ENCODE measurements at places on chromosomes 6 and 20.
A peak's percentile ranks its signal among the peaks of the same experiment; 100 is the strongest.

DNA sequence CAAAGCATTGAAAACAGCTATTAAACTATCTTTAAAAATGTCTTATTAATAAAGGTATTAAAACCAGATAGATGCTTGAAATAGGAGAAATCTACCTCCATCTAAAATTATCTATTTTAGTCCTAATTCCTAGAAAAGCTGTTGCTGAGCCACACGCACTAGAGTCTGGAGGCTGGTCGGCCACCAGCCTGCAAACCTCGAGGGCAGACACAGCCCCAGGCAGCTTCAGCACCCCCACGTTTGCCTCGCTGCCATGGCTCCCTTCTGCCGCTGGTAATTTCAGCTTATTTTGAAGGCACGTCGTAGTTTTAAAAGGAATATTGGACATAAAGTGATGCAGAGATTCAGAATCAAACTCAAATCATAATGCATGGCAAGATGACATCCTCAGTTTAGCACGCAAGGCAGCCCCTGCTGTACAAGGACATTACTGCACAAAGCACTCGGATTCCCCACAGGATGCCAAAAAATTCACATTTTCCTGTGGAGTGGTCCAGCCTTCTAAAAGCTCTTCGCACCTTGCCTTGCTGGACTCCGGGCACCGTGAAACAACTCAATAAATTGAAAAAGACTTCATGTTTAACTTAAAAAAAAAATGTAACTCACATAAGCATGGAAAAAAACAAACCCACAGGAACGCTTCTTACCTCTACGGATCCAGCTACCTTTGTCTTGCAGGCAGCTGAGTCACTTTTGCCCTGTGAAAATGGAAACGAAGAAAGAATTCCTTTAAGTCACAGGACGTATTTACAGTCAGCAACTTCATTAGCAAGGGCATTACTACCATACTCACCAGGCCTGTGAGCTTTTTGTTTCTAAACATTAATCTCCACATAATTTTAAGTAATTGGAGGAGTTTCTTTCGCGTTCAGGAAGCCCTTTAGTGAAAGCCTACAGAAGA, 143.4 kb upstream of the RPS6KA2 start:
- DNase-seq = no peak

- DNase-seq = no peak
Observed at GRCh38 chr20:50815162-50815989, 20.5 kb downstream of the BCAS4 start.

DNA sequence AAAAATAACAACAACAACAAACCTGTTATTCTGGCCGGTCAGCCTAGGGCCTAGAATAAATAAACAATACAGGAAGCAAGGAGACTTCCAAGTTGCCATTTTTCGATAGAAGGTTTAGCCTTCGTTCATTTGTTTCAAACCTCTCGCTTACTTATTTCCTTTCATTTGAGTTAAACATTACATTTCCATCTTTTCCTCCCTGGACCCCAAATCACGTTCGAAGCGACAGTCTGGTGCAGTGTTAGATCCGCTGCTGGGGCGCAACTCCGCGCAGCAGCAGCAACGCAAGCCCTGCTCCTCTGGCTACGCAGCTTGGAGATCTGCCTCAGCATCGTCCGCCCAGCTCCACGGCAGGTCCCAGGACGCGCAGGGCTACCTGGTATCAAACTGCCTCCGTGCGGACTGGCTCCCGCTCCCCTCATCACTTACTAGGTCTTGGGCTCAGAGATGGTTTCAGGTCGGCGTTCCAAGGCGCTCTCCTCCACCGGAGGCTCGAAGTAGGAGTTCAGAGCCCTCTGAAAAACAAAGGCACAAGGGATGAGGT, 530 bp downstream of the TDP2 start:
- no peak for DNase-seq

DNA sequence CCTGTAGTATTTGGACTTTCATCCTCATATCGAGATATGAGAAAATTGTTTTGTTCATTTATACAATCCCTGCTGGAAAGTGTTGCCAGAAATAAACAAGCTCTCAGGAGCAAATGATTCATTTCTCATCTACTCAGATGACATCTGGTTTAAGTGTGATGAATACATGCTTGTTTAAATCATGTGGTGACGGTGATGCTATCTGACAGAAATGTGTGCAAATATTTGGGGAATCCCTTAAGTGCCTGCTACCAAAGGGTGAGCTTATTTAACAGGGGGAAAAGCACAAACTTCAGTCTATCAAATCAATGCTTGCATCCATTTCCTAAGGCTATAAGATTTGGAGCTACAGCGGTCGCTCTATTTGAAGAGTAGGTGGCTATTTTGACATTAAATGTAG, 368.3 kb upstream of the SASH1 start:
- no peak for DNase-seq

DNA sequence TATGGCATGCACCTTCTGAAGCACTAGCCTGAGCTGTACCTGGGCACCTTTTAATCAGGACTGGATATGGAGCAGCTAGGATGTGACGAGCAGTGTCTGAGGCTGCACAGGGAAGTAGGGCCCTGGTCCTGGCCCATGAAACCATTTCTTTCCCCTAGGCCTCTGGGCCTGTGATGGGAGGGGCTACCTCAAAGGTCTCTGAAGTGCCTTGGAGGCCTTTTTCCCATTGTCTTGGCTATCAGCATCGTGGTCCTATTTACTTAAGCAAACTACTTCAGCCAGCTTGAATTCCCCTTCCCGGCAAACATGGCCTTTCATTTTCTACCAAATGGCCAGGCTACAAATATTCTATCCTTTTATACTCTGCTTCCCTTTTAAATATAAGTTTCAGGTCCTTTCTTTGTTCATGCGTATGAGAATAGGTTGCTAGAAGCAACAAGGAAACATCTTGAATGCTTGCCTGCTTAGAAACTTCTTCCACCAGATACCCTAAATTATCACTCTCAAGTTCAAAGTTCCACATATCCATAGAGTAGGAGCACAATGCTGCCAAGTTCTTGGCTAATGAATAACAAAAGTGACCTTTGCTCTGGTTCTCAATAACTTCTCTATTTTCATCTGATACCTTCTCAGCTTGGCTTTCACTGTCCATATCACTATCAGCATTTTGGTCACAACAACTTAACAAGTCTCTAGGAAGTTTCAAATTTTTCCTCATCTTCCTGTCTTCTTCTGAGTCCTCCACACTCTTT, 673.1 kb downstream of the HTR1B start:
- no peak for DNase-seq

- DNase-seq = peak; percentile 76
Observed at GRCh38 chr20:1894951-1895673, at the start of gene SIRPA. Gene SIRPA (plus strand): TSS chr20:1895407. CDS start chr20:1895448, 41 bp downstream.

GRCh38 chr6:96065213-96065612, 49.4 kb downstream of the FUT9 start:
- no peak for DNase-seq

DNA sequence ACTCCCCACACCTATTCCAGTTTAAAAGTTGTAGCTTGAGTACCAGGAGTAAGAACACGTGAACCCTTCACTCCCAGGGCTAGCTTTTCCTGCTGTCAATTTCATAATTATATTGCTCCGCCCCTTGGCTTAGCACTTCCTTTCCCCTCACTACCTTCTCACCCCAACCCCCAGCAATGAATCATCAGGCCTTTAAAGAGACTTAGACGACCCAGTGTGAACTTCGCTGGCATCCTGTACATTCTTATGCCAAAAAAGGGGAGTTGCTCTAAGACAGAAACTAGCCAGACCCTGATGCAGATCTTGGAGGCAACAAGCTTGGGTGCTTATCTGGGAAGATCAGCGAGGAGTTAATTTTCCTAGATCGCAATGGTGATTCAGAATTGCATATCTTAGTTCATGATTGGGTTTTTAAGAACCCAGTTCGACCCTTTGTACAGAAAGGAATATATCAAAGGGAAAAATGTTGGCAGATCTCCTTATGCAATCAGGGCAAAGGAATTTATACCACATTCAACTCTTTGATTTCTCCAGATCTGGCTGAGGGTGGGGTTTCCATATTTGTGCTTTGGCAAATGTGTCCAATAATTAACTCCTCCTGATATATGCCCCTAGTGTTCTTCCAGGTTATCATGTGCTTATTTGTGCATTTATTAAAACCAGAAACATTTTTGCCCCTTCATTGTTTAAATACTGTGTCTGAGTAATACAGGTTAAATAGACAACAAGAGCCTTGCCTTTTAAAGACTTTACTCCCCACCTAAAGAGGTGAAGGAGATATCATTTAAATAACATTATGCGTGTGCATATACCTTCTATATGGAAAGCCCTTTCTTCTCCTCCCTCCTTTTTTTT, 8.1 kb upstream of the ATXN1 start:
- DNase-seq = peak; percentile 96

- peak; percentile 22 for DNase-seq
Observed at GRCh38 chr20:19205981-19206396, 6.5 kb upstream of the SLC24A3 start.

GRCh38 chr6:153145591-153145990, 14.5 kb upstream of the RGS17 start:
- DNase-seq = no peak

DNA sequence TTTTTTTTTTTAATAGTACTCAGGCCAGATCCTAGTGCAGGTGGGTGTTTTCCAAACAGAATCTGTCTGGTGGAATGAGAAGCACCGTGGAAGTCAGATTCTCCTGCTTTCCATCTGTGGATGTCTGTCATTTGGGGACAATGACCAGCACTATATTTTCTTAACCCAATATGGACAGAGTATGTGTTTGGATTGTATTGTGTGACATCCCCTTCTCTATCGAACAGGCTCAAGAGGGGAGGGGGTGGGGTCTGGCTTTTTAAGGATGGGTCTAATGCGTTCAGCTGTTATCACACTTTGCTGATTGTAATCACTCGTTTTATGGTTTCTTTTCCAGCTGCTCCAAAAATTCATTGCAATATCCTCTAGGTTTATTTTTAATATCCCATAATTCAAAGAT, 197.5 kb upstream of the CEP162 start:
- no peak for DNase-seq

GRCh38 chr20:63703471-63703975, 4.3 kb downstream of the ARFRP1 start:
- DNase-seq = no peak

GRCh38 chr6:117624869-117625481, 22.7 kb upstream of the GOPC start:
- no peak for DNase-seq

GRCh38 chr6:14380901-14381828, 263.6 kb downstream of the CD83 start:
- DNase-seq = no peak

DNA sequence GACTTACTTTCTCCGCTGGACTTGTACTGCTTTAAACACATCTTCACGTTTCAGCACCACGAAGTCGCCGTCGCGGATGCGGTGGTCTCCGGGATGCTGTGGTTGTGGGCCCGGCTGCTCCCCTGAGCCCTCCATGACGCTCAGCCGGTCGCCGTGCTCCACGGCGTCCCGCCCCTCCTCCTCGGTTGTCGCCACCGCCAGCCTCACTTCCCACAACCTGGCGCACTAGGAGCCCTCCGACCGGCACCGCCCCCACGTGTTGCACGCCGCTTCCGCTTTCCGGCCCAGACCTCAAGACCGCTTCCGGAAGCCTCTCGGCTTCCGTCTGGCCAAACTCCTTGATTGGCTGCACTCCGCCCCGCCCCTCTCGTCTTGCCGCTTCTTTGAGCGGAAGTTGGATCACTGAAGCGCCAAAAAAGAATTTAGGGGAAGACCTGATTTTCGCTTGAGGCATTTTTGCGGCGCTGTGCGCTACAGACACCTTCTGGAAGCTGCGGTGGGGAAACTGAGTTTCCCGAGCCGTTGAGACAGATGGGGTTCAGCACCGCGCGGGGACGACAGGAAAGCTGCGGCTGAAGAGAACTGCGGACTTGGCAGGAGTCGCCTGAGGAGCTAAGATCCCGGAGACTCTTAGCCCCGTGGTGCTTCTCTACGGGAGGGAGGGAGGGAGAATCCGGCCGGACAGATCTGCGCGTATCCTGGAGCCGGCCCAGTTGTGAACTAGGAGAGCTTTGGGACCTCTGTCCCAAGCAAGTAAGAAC, at the start of the genes MCM8 and TRMT6:
Gene MCM8, plus strand, starts transcription at position 382 of the 761 bp plus-strand sequence. CDS start 1,364 bp downstream, outside the sequence.
Gene TRMT6, minus strand, starts transcription at position 263 of the 761 bp plus-strand sequence. Its CDS starts 128 bp downstream, at position 135.
- DNase-seq = peak; percentile 98

DNA sequence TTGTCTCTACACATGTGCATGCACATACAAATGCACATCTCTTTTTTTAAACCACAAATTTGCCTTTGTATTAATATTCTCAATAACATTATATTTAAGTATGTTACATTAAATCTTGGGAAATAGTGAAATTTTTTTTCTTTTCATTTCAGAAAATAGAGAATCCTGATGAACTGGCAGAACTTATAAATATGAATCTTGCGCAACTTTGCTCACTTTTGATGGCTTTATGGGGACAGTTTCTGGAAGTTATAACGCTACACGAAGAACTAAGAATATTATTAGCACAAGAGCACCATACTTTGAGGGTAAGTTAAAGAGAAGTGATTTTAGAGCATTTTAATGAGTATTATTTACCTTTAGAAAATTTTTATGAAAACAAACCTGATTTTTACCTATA, 64.2 kb upstream of the SDHAF4 start:
- DNase-seq = no peak

DNA sequence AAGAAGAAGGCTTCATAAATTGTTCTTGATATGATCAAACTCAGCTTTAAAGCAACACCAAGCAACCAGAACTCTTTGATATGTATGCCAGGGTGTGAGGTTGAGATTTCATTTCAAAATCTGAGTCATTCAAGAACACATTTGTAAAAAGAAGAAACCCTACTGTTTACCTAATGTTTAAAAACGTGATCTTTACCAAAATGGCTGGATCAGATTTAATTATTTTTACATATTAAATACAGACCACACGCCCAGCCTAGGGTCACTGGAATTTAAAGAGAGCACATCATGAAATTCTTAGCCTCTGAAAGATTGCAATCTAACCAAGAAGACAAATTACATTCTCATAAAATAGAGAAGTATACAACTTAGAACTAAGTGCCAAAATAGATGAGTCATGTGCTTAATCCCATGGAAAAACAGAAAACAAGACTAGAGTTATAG, 206.8 kb upstream of the SMLR1 start:
- DNase-seq = no peak

GRCh38 chr20:62028384-62028783, 37.3 kb downstream of the TAF4 start:
- DNase-seq = no peak

- DNase-seq = no peak
Observed at GRCh38 chr20:17747431-17747846, 47.7 kb downstream of the BANF2 start.

DNA sequence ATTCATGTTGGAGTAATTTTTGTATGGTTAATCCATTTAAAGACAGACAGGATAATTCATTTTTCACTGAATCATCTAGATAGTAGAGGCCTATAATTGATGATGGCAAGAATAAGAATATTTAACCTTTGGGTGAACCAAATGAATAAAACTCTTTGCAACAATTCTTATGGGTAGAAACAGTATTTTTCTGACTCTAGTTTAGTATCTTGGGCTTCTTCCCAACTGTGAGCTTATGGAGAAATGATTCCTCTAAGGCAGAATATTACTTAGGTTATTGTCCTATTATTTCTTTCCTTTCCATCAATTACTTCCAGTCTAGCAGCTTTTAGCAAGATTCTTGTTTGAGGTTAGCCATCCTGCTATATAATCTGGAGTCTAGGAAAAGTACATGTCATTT, 734.9 kb upstream of the FLRT3 start:
- no peak for DNase-seq

GRCh38 chr6:129217701-129218100, 334.8 kb downstream of the LAMA2 start:
- no peak for DNase-seq

- DNase-seq = no peak
Observed at GRCh38 chr6:117559299-117559698, 43.0 kb downstream of the GOPC start.

GRCh38 chr6:14278006-14278405, 160.4 kb downstream of the CD83 start:
- no peak for DNase-seq
